Activated T-cell treated with anti-CD3 and anti-CD28 coated beads, Interleukin-2, amount 50 U/mL, for 1 hour (primary cell): ENCODE measurements at places on chromosomes 16 and 17.

- no peak for DNase-seq
Measured at GRCh38 chr17:51801626-51802025, 356.9 kb downstream of the CA10 start.

DNA sequence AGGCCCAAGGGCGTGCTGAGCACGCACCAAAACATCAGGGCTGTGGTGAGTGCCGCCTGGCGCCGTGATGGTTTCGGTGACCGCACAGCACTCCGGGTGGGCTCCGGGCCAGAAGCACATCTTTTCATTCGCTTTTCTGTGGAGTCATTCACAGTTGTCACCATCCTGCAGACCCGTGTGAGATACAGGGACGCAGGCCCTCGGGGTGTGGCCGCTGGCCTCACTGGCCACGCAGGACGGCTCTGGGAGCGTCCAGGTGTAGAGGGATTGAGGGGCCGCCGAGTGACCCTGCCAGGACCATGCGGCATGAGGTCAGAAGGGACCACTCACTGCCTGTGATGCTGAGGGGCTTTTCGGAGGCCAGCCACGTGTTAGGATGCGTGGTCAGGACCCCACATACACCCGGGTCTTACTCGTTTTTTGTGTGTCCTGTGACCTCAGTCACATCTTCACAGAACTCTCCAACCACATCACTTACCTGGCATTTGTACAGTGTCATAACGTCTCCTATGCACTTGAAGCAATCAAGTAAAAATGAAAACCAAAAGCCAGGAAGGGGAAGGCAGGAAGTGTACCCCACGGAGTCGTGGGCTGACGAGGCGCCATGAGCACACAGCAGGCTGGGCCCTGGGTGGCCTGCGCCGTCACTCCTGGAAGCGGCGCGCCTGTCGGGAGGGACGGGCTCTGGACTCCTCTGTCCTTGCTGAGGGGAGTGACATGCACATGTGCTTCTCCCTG, 7.8 kb downstream of the ACSF3 start:
- DNase-seq, result no peak

DNA sequence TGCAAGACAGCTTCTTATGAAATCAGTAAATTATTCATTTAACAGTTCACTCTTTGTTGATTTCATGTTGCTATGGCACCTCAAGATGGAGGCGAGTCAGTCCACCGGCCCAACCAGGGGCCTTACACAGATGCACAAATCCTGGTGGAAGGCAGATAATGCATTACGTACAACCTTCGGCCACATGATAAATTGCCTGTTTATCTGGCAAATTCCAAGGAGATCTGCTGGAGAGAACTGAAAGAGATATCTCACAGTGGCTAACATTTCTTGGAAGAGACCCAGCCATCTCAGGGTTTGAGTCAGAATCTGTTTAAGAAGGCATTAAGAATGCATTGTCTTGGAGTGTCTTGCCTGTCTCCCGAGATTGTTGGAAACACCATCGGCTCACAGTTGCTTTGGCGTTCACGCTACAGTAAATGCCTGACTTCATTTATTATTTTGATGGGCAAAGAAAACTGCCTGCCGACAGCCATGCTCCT, 225.6 kb downstream of the MSI2 start:
- no peak for DNase-seq

DNA sequence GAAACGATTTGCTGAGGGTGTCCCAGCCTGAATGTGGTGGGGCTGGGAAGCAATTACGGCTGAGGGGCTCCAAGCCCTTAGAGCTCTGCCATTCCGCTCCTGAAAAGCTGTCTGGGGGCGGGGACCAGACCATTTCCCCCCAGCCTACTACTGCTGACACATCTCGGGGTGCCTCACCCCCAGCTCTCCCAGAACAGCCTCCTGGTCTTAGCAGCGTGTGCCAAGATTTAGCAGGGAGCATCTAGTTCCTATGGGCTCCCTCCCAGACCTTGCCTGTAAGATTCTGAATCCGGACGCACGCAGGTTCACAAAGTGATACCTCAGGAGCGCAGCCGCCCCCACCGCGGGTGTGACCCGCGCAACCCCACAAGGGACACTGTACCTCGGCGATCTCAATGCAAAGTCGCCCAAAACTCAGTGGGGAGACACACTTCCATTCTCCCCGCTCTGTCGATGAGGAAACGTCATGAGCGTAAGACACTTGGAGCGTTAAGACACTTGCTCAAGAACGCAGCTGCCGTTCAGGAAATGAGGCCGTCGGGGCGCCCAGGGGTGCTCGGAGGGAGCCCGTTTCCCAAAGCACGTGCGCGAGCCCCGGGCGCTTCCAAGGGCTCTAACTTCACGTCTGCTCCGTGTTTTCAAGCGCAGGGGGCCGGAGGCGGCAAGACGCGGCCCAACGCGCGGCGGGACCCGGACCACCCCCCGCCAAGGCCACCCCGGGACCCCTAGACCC, 629 bp downstream of the GEMIN4 start:
- no peak for DNase-seq

- DNase-seq, result no peak
Measured at GRCh38 chr17:55086635-55087058, 118.1 kb downstream of the STXBP4 start.

GRCh38 chr17:81387100-81388090, 7.9 kb upstream of the BAHCC1 start:
- DNase-seq, result no peak

DNA sequence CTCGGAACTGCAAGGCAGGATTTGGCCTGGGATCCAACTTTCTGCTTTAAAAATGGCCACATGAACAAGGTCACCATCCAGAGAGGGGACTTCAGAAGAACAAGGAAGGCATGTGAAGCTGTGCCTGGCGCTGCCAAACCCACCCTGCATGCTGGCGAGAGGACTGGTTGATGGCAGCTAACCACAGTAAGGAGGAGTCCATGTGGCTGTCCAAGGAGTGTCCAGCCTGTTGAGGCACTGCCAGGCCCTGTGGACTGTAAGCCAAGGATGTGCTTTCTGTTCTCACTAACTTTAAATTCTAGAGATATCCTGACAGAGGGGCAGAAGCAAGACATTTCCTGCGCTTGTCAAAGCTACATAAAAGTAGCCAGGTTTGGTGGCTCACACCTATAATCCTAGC, 40.4 kb downstream of the CDK5R1 start:
- DNase-seq, result no peak

- DNase-seq, result no peak
Measured at GRCh38 chr17:602436-602835, 112.2 kb downstream of the VPS53 start.

DNA sequence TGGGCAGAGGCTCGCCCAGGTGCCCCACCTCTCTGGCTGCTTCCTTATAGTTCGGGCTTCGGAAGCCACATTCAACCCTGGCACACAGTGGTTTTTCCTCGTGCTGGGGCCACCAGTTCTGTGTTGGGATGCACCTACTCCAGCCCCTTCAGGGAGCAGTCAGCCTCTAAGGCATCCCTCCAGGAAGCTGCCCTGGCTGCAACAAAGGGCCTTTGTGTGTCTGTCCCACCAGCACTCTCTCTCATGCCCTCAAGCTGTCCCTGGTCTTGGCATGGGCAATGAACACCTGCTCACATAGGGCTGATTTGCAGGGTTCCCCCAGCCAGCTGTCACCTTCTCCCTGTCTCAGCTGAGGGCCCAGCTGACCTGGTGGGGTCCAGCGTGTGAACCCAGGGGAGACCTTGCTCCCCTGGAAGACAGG, 754 bp upstream of the NOXO1 start:
- no peak for DNase-seq

DNA sequence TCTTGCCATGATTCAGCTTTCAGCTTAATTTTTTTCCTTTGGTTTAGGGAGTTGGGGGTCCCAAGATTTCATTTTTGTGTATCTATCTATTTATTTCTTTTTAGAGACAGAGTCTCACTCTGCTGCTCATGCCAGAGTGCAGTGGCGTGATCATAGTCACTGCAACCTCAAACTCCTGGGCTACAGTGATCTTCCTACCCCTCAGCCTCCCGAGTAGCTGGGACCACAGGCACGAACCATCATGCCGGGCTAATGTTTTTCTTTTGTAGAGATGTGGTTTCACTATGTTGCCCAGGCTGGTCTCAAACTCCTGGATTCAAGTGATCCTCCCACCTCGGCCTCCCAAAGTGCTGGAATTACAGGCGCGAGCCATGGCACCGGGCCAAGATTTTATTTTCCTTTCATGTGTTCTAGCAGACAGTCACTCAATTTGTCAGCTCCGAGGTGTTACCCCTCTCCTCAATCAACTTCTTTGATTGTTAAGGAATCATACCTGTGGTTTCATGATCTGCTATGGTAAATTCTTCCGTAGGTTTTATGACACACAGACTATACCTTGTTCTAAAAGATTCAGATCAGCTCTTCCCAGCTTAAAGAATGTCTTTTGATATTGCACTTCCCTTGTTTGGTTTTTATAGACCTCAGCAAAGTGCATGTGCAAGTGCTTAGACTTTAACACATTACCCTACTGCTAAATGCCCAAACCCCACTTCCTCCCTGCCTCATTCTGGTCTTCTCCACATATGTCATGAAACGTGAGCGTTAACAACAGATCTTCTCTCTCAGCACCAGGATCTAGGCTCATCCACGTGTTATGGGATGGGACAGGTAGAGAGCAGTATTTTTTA, 13.0 kb downstream of the UNC45B start:
- peak; percentile 68 for DNase-seq
